ENCODE measurements at places on chromosomes 12 and 14. TPM values are rescaled to one million over a fixed set of nuclear protein-coding genes. Genes with fewer than 3 reads are reported as not detected.

The CAPRIN2 gene
- 46.5 TPM for total RNA-seq

The RTL1 gene
- total RNA-seq = not detected

The MUCL1 gene
- total RNA-seq = not detected

The KLHL33 gene
- 0.28 TPM for total RNA-seq

The JAG2 gene
- 0.58 TPM for total RNA-seq

The KRT6A gene
- total RNA-seq = 1.4 TPM

The SIRT4 gene
- 0.96 TPM for total RNA-seq

The PPP4R4 gene
- 2.5 TPM for total RNA-seq

The SLC6A13 gene
- 0.19 TPM for total RNA-seq

Data from regular cardiac myocyte (primary cell).